ENCODE measurements at places on chromosomes 12 and 14.

- peak; percentile 74 for DNase-seq
These were observed 98.5 kb downstream of the ARID2 start for GRCh38 chr12:45827974-45828373.

DNA sequence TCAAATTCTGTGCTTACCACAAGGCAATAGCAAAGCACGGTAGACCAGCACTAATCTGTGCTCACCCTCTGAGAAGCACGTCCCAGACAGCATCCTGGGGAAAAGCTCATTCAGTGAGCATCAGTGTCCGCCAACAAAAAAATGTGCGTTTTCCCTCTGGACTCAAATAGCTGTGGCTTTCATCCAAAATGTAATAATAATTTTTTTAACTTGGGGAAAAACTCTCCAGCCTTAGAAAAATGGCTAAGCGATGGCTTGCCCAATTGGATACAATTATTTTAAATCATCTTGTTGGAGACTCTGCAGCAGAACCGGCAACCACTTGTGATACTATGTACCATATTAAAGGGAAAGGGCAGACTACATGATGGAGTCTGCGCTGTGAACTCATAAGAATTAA lies 1.1 kb upstream of the KRT77 start:
- no peak for DNase-seq

GRCh38 chr12:27571463-27571862 lies 47.5 kb downstream of the PPFIBP1 start:
- DNase-seq = no peak

- no peak for DNase-seq
These were observed 240.1 kb upstream of the SRRM4 start for GRCh38 chr12:118741194-118741593.

DNA sequence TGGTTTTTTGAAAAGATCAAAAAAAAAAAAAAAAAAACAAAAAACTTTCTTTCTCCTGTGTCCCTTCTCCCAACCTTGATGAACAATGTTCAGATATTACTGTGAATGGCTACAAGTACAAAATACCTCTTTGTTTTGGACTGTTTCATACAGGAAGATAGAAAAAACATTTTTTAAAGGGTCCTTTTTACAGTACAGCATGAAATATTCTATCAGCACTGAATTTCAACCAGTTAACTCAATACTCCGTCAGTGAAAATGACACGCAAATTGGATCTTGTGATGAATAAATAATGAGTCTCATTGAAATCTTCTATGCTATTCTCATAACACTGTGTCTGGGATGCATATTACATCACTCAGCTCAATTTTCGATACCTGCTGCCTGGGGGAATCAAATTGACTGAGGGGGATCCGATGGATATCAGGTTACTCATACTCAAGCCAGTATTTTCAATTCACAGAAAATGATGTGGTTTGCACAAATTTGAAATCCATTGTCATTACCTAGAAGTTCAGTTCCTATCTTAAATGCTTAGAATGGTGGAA lies 179.6 kb downstream of the TMTC2 start:
- no peak for DNase-seq

DNA sequence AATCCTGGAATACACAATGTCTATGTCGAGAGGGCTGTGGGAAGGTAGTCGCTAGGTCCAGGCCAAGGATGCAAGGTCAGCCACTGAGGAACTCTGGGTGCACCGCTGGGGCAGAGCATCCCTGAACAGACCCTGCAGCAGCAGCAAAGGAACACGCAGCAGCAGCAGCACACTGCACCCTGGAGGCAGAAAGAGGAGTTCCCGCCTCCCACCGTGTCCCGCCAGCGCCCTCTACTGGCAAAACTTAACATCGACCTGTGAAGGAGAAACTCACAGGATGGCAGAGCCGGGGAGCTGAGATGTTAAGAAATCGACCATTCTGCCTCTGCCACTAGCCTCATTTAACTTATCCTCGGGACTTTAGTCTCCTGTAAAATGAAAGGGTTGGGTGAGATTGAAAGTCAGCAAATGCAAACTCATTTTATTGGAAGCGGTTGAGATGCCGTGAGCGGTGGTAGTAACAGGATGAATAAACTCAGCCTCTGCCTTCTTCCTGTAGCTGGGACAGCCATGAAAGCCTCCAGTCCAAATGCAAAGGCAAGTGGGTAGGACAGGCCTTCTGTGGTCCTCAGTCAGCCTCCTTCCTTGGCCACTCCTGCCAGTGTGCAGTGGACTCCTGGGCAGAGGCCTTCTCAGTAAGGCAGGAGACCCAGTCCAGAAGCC lies 45.6 kb downstream of the STAB2 start:
- peak; percentile 89 for DNase-seq

GRCh38 chr12:63968673-63969072 lies 124.2 kb downstream of the SRGAP1 start:
- DNase-seq = no peak

- peak; percentile 6 for DNase-seq
These were observed 160.2 kb downstream of the PPM1H start for GRCh38 chr12:62774794-62775193.

DNA sequence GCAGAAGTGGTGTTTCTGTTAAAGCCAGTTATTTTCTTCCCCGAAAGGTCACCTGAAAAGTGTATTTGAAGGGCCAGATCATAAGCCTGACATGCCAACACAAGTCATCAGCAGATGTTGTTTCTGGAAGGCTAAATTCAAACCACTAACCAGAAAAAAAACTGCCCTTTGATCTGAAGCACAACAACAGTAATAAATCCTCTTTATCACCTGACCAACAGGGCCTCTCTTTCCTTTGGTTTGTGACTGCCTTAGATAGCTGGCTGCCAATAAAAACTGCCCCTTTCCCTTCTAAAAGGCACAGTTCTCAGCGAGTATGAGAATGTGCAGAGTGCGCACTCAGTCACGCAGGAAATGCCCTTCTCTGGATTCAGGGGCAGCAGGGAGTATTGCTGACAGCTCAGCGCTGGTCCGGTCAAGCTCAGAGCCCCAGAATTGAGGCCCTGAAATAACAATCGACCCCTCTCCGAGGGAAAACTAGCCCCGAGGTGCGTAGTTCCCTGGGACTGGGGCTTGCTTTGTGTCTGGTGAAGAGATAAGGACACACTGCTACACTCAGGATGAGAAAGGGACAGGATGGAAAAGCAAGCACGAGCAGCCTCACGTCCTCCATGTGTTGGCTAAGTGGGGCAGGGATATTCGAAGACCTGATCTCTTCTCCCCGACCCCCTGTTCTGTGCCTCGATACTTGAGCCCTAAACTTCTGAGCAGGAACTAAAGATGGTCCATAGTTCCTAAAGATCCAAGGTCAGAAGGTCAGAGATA lies 184.2 kb upstream of the GZMB start:
- peak; percentile 85 for DNase-seq

DNA sequence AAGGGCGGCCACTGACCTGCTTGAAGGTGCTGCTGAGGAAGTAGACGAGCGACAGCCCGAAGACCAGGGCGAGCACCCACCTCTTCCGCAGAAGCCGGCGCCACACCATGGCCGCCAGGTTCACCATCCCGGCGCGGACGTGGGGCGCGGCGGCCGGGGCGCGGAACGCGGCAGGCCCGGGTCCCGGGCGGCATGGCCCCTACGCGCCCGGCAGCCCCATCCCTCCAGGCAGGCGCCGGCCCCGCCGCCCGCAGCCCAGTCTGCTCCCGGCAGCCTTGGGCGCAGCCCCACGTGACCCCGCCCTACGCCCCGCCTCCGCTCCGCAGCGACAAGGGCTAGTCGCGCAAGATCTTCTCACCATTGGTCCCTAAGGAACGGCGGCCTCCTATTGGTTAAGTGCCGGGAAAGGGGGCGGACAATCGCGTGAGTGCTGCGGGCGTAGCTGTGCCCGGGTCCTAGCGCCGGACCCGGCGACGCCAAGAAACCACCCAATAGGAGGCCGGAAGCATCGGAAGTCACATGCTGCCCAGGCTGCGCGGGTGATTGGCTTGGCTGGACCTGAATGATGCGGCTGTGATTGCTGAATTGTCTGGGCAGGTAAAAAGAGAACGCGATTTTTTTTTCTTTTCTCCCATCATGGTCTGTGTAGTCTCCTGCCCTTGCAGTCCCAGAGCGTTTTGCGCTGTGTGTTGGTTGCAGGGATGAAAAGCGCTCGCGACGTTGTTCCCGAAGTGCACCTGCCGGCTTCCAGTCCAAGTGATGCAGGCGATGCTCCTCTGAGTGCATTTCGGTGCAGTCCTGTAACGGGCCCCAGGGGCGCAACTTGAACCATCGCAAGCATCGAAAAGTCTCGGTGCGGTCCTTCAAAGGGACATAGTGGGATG lies at the start of the genes RNFT2 and SPRING1:
Gene RNFT2 (plus strand): TSS at position 542 of the 884 bp plus-strand sequence. CDS start 2,183 bp downstream, outside the sequence.
Gene SPRING1 (minus strand): TSS at position 296 of the 884 bp plus-strand sequence. CDS start 169 bp downstream, at position 127.
- peak; percentile 99 for DNase-seq

DNA sequence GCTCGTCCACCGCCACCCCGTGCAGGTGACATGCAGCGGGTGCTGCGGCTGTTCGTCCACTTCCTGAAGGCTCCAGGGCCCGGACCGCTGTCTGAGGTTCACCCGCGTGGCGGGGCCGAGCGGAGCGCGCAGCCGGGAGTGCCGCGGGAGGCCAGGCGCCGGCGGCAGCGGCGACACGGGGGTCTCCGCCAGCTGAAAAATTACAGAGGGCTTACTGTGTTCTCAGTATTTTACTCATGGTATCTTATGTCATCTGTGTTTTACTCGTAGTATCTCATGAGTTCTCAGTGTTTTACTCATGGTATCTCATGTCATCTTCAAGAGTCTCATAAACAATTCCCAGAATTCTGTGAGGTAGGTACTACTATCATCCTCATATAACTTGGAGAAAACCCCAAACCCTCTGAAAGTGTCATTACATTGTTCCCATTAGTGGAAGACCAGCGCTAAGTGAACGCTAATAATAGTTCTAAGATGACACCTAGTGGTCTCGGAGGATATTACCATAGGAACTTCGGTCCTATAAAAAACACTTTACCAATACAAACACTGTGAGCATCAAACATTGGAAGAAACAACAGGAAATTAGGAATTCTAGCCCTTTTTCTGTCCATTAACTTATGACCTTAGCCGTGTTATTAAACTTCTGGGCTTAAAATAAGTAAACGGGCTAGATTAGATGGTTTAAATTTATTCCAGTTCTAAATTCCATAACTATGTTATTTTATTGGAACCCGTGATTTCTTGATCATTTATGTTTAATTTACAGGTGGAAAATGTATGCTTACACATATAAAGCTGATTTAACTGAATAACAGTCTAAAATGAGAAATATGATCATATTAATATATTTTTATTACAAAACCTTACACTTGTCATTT lies 32.4 kb downstream of the AK7 start:
- peak; percentile 79 for DNase-seq

DNA sequence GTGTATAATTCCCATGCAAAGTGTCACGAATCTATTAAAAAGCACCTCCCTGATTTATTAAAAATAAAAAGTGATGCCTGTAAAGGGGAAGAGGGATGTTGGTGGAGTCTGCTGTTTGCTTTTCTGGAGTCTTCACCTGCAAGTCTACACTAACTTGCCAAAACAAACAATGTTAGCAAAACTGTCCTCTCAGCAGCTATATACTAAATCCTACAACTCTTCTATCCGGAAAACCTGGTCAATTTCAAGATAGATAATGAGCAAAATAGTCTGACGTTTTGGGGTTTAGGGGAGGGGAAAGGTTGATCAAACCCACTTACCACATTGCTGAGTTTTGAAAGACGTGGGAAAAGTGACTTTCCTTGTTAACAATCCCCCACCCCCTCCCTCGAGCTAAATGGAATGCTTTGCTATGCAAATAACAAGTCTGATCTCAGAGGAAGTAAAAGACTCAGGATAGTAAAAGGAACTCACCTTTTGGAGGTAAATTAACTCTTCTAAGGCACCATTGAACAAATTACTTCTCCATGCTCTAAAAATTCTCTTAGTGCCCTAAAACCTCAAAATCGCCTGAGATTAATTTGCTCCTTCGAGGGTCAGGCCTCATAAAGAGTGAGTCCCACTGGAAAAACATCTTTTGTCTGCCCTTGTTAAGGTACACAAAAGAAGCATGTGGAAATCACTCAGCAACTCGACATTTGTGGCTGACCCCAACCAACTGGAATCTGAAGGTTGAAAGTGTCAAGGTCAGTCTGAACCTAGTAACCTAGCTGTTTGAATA lies 13.5 kb downstream of the BMP4 start:
- DNase-seq = no peak

DNA sequence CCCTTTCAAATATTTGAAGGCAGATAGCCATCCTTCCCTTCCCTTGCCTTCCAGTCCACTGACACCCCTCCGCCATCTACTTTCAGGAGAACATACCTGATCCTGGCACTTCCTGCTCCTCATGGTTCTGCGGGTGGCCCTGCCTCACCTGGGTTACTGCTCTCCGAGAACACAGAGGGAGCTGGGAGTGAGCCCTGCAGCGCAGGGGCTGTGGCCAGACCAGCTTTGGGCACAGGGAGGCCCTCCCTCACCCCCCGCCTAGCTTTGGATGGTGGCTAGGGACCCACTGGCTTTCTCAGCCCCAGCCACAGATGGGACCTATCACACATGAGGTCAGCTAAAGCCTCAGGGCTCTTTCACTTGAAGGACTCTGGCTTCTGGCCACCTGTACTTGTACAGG lies 12.4 kb downstream of the IQSEC3 start:
- no peak for DNase-seq

GRCh38 chr12:49219417-49220026 lies 30.6 kb upstream of the TUBA1A start:
- no peak for DNase-seq

DNA sequence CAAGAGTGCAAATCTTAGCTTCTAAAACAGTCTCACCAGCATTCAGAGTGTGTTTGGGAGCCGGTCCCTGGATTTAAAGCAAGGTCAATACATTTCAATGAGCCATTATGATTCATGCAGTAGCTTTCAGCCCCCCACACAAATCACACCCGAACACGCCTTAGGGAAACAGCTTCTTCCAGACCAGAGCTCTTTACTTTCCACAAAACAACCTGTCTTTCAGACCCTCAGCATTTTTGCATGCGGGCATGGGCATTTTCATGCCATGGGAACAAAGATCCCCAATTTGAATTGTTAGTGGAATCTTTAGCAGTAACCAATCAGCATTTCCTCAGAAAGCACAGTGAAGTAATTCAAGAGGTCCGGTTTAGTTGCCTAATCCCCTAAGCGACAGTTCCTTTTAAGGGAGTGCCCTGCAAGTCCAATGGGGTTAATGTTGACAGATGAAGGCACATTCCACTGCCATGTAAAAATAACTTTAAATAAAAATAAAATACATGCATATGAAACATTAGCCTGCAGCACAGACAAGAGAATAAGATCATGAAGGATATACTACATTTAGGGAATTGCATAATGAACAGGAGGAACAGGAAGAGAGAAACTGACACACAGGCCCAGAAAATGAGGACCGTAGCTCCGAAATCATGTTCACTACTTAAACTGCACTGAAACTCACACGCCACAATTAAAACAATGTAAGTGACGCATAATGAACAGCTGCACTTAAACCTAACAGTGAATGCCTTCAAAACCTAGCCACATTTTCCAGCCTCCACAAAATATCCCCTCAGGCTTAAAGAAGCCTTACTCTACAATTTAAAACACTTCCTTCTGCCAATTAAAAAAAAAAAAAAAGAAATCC lies 4.0 kb downstream of the VPS37B start:
- peak; percentile 77 for DNase-seq
